ENCODE measurements at places on chromosomes 1 and 21.
A peak's percentile ranks its signal among the peaks of the same experiment; 100 is the strongest.

GRCh38 chr1:209815931-209816341 lies 10.0 kb upstream of the IRF6 start:
- DNase-seq = no peak

DNA sequence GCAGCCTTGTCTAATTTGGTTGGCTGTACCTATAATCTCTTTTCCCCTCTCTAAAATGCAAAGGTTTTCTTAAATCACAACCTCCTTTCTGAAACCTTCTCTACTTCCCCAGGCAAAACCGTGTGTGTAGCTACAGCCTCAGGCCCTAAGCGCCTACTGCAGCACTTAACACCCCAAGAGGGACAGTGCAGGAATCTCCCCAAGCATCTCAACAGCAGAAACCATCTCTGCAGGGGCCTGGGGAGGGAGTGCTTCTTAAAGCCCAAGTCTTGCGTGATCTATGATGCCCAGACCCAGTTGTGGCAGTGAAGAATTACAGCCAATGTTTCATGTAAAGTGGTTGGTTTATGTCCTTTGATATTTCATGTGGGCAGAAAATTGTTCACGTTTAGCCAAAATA lies 159.3 kb downstream of the DSCAM start:
- DNase-seq = no peak

GRCh38 chr1:173330149-173330951 lies 123.2 kb upstream of the TNFSF4 start:
- peak; percentile 43 for DNase-seq

DNA sequence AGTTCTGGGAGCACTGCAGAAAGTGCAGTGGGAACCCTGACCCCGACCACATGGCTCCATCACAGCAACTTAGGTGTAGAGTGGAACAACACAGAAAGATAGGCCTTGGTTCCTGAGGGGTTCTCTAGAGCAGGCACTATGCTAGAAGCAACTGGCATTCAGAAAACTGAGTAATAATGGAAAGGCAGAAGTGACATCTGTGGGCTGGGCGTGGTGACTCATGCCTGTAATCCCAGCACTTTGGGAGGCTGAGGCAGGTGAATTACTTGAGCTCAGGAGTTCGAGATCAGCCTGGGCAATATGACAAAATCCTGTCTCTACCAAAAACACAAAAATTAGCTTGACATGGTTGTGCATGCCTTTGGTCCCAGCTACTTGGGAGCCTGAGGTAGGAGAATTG lies 5.3 kb downstream of the MRPS15 start:
- no peak for DNase-seq

Data from renal cortical epithelial cell (primary cell).